Activated naive CD8-positive, alpha-beta T cell treated with anti-CD3 and anti-CD28 coated beads for 36 hours (primary cell): ENCODE measurements at places on chromosomes 13 and 19. TPM values are rescaled to one million over a fixed set of nuclear protein-coding genes. Genes with fewer than 3 reads are reported as not detected.

The SMG9 gene
- total RNA-seq: 58.1 TPM

The ARHGAP33 gene
- total RNA-seq: 15.0 TPM

- peaks cover 23% of the 10 kb centered on the region for H3K27me3 ChIP-seq
- no peak overlapping the region for H3K27ac ChIP-seq
- H3K4me3 ChIP-seq: no peak overlapping the region
- no peaks in the 10 kb centered on the region for H3K4me1 ChIP-seq
- no peak for DNase-seq
- H3K36me3 ChIP-seq: no peaks in the 10 kb centered on the region
Measured at GRCh38 chr19:31233295-31233800, 115.9 kb downstream of the TSHZ3 start.

GRCh38 chr13:98293570-98294142 is 116.6 kb upstream of the RNF113B start:
- no peaks in the 10 kb centered on the region for H3K4me1 ChIP-seq
- peaks cover 3% of the 10 kb centered on the region for H3K27me3 ChIP-seq
- DNase-seq: no peak
- no peaks in the 10 kb centered on the region for H3K36me3 ChIP-seq
- H3K4me3 ChIP-seq: no peak overlapping the region
- no peak overlapping the region for H3K27ac ChIP-seq

DNA sequence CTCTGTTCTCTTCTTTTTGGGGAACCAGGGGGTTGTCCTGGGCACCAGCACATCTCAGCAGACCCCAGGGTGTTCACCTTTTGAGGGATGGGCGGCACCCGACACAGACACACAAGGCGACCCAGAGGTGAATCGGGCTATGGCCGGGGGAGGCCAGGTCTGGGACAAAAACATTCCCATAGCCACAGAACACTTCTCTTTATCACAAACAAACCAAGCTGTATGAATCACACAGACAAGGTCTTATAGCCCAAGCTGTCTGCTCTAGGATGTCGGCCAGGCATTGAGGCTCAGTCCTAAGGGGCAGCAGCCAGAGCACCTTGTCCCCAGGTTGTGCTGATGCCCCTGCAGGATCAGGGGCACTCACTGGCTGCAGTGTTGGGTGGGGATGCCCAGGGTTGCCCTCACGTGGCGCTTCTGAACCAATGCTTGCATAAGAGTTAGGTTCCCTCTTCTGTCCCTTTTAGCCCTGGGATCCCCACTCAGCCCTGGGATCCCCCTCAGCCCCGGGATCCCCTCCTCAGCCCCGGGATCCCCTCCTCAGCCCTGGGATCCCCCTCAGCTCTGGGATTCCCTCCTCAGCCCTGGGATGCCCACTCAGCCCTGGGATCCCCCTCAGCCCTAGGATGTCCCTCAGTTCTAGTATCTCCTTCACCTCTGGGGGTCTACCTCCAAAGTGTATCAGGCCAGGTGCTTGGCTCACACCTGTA is 26.9 kb downstream of the MAU2 start:
- no peaks in the 10 kb centered on the region for H3K4me1 ChIP-seq
- H3K27ac ChIP-seq: no peak overlapping the region
- H3K36me3 ChIP-seq: peaks cover 13% of the 10 kb centered on the region
- no peaks in the 10 kb centered on the region for H3K27me3 ChIP-seq

DNA sequence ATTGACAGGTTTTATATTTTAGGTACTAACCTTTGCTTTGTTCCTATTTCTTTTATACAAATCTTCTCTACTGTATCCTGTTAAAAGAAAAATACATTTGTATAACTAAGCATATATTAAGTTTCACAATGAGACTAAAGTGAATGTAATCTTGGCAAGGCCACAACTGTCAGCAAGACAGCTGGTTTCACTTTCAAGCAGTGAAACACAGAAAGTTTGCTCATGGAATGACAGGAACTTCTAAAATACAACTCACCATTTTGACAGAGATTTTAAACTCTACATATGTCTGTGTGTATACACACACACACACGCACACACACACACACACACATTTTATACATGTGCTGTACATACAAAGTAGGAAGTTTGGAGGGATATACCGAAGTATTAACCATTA is 53.3 kb downstream of the PARP4 start:
- no peaks in the 10 kb centered on the region for H3K27me3 ChIP-seq
- peaks cover 20% of the 10 kb centered on the region for H3K36me3 ChIP-seq

DNA sequence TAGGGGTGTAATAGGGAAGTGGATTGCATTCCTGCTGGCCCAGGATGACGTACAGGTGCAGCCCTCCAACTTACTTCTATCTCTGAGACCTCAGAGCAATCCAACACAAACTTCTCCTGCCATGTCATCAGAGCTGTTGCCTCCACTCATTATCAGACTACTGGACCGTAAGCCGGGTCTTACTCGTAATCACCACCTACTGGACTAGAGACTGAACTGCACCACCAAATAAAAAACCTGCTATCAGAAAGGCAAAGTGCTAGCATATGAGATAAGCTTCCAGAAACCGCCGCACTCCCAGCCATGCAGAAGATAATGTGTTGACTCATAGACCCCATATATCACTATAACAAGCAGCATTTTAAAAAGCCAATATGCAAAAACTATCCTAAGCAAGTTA is 102.0 kb downstream of the SLITRK1 start:
- no peaks in the 10 kb centered on the region for H3K4me1 ChIP-seq
- no peaks in the 10 kb centered on the region for H3K36me3 ChIP-seq
- no peak for DNase-seq

DNA sequence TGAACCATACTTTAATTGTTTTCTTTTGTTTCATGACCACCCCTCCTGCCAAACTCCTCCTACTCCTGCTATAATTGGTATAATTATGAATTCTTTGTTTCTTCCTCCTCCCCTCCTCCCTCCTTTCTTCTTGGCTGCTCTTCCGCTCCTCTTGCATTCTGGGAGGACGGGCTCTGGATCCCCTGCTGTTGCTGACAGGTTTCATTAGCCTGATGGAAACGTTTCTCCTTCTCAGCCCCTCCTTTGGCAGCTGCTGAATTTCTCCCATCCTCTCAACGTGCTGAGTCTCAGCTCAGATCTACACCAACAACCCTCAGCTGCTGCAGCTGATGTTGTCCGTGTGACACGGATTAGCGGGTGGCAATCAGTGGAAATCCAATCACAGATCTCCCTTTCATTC is 97.1 kb upstream of the UBAC2 start:
- peaks cover 3% of the 10 kb centered on the region for H3K36me3 ChIP-seq
- no peak overlapping the region for H3K4me3 ChIP-seq
- no peak overlapping the region for H3K27ac ChIP-seq
- peaks cover 4% of the 10 kb centered on the region for H3K4me1 ChIP-seq
- DNase-seq: no peak

GRCh38 chr13:50766013-50766412 is 77.5 kb downstream of the DLEU7 start:
- H3K36me3 ChIP-seq: peaks cover 2% of the 10 kb centered on the region
- DNase-seq: no peak
- H3K4me3 ChIP-seq: no peak overlapping the region
- no peaks in the 10 kb centered on the region for H3K27me3 ChIP-seq

DNA sequence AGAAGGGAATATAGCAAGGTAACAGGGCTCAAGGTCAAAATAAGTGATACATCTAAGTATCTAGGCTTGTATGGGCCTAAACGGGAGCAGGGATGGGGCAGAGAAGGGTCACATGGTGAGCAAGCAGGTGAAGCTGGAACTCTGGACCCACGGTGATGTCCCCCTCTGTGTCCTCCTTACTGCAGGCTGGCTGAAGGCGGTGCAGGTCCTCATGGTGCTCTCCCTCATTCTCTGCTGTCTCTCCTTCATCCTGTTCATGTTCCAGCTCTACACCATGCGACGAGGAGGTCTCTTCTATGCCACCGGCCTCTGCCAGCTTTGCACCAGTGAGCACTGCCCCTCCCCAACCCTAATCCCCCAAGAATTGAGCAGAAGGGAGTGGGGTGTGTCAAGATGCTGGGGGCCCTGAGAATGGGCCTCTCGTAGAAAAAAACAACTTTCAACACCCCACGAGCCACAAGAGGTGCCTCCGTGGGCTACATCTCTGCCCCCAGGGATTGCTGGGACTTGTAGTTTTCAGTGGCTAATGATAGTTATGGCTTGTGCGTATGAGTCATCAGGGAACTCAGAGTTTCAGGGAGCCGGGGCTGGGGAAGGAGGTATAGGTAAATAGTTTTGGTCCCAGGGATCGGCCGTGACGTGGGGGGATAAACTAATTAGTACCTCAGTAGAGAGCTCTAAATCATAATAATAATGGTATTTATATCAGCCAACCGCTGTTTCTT is 4.0 kb downstream of the EMP3 start:
- peaks cover 52% of the 10 kb centered on the region for H3K36me3 ChIP-seq
- peaks cover 60% of the 10 kb centered on the region for H3K4me1 ChIP-seq
- DNase-seq: peak; percentile 52
- peak overlapping the region; percentile 81 for H3K4me3 ChIP-seq
- H3K27ac ChIP-seq: peak overlapping the region; percentile 80

GRCh38 chr13:41028051-41028450 is 8.9 kb upstream of the ELF1 start:
- H3K27me3 ChIP-seq: no peaks in the 10 kb centered on the region
- peaks cover 31% of the 10 kb centered on the region for H3K4me1 ChIP-seq
- DNase-seq: no peak
- H3K4me3 ChIP-seq: no peak overlapping the region

GRCh38 chr13:80708791-80709190 is 367.9 kb upstream of the SPRY2 start:
- H3K4me1 ChIP-seq: no peaks in the 10 kb centered on the region
- H3K36me3 ChIP-seq: no peaks in the 10 kb centered on the region
- DNase-seq: no peak
- no peak overlapping the region for H3K27ac ChIP-seq
- H3K27me3 ChIP-seq: no peaks in the 10 kb centered on the region
- H3K4me3 ChIP-seq: no peak overlapping the region

DNA sequence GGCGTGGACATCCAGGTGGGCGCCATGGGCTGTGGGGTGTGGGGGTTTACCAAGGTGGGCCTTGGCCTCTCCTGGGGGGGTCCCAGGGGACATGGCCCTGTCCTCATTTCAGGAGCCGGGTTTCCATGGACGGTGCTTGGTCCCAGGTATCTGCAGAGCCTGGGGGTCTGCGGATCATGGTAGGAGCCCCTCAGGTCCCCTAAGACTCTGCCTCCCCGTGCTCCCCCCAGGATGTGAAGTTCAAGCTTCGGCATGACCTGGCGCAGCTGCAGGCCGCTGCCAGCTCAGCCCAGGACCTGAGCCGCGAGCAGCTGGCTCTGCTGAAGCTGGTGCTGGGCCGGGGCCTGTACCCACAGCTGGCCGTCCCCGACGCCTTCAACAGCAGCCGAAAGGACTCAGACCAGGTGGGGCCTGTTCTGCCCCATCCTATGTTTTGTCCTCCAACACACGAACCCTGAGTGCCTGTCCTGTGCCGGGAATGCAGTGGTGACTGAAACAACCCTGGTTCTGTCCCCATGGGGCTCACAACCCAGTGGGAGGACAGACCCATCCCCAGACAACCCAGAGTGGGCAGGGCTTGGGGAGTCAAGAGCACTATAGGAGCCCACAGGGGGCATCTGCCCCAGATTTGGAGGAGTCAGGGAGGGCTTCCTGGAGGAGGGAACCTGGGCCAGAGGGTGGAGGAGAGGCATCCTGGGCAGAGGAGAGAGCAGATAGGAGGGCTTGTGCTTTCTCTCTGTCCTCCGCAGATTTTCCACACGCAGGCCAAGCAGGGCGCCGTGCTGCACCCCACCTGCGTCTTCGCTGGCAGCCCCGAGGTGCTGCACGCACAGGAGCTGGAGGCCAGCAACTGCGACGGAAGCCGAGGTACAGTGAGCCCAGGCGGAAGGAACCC is 26.8 kb downstream of the DHX34 start:
- peaks cover 7% of the 10 kb centered on the region for H3K36me3 ChIP-seq
- no peak overlapping the region for H3K4me3 ChIP-seq
- H3K27me3 ChIP-seq: no peaks in the 10 kb centered on the region
- DNase-seq: no peak
- no peak overlapping the region for H3K27ac ChIP-seq
- H3K4me1 ChIP-seq: peaks cover 8% of the 10 kb centered on the region

DNA sequence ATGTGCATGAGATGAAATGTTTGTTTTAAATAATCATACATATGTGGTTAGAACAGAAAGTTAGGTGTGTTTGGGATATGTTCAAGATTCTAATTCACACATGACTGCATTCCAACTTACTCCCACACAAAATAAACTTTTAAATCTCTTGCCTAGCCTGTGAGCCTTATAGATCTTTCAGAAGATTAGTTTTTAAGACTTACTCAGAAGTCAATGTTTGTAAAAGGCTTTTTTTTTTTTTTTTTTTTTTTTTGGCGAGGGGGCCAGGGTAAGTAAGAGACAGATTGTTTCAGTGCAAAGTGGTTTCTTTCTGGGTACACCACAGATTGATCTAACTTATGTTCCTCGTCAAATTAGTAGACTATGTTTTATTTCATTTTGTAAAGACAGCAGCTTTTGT is 39.1 kb downstream of the GPR180 start:
- no peaks in the 10 kb centered on the region for H3K36me3 ChIP-seq
- H3K4me3 ChIP-seq: no peak overlapping the region
- H3K27ac ChIP-seq: no peak overlapping the region
- H3K27me3 ChIP-seq: peaks cover 13% of the 10 kb centered on the region
- H3K4me1 ChIP-seq: no peaks in the 10 kb centered on the region
- no peak for DNase-seq

The TTYH1 gene
- 1.8 TPM for total RNA-seq

The CKM gene
- total RNA-seq: not detected

The IGFL3 gene
- total RNA-seq: not detected

The CATSPERD gene
- total RNA-seq: not detected

The CRB3 gene
- 2.5 TPM for total RNA-seq

- peaks cover 7% of the 10 kb centered on the region for H3K36me3 ChIP-seq
- DNase-seq: no peak
- H3K27ac ChIP-seq: no peak overlapping the region
- no peak overlapping the region for H3K4me3 ChIP-seq
Measured at GRCh38 chr13:45950386-45951000, 98.9 kb upstream of the SIAH3 start.

- peaks cover 56% of the 10 kb centered on the region for H3K4me1 ChIP-seq
- no peaks in the 10 kb centered on the region for H3K27me3 ChIP-seq
- H3K27ac ChIP-seq: peak overlapping the region; percentile 80
Measured at GRCh38 chr19:14517446-14517839, 754 bp downstream of the DNAJB1 start.

The MAB21L1 gene
- total RNA-seq: 0.06 TPM

GRCh38 chr13:20993661-20994440 is 67.5 kb downstream of the LATS2 start:
- no peak overlapping the region for H3K4me3 ChIP-seq
- no peaks in the 10 kb centered on the region for H3K4me1 ChIP-seq
- H3K27me3 ChIP-seq: no peaks in the 10 kb centered on the region
- DNase-seq: no peak

The DOCK6 gene
- 3.3 TPM for total RNA-seq

- H3K4me1 ChIP-seq: no peaks in the 10 kb centered on the region
- H3K36me3 ChIP-seq: no peaks in the 10 kb centered on the region
- no peaks in the 10 kb centered on the region for H3K27me3 ChIP-seq
- no peak overlapping the region for H3K27ac ChIP-seq
Measured at GRCh38 chr19:29737461-29738000, 22.5 kb upstream of the C19orf12 start.

- no peaks in the 10 kb centered on the region for H3K36me3 ChIP-seq
- H3K4me3 ChIP-seq: no peak overlapping the region
- no peaks in the 10 kb centered on the region for H3K4me1 ChIP-seq
- no peaks in the 10 kb centered on the region for H3K27me3 ChIP-seq
- H3K27ac ChIP-seq: no peak overlapping the region
Measured at GRCh38 chr19:19103167-19103566, 35.1 kb downstream of the TMEM161A start.

GRCh38 chr13:35714121-35714520 is 237.6 kb upstream of the MAB21L1 start:
- H3K27ac ChIP-seq: no peak overlapping the region
- no peak overlapping the region for H3K4me3 ChIP-seq
- no peaks in the 10 kb centered on the region for H3K4me1 ChIP-seq
- no peaks in the 10 kb centered on the region for H3K27me3 ChIP-seq
